ENCODE measurements at places on chromosomes 2 and 18. TPM values are rescaled to one million over a fixed set of nuclear protein-coding genes. Genes with fewer than 3 reads are reported as not detected.
A peak's percentile ranks its signal among the peaks of the same experiment; 100 is the strongest.

The TMEM247 gene
- total RNA-seq = not detected

The INO80D gene
- 4.8 TPM for total RNA-seq

The ANKRD30BL gene
- total RNA-seq = not detected

The HAUS1 gene
- total RNA-seq = 24.2 TPM

The ZEB2 gene
- total RNA-seq = 36.4 TPM

The SPHKAP gene
- total RNA-seq = 0.32 TPM

The SESTD1 gene
- total RNA-seq = 22.5 TPM

The ACTG2 gene
- not detected for total RNA-seq

The UGT1A10 gene
- not detected for total RNA-seq

The SERPINB8 gene
- 25.3 TPM for total RNA-seq

- H3K27ac ChIP-seq = no peak overlapping the region
- no peak for DNase-seq
- no peak overlapping the region for H3K4me3 ChIP-seq
These were observed 48.2 kb downstream of the PLA2R1 start for GRCh38 chr2:160014227-160014626.

GRCh38 chr2:25265802-25266201, 75.9 kb downstream of the DNMT3A start:
- peaks cover 12% of the 10 kb centered on the region for H3K4me1 ChIP-seq
- DNase-seq = peak; percentile 9
- no peak overlapping the region for H3K27ac ChIP-seq
- no peak overlapping the region for H3K4me3 ChIP-seq

GRCh38 chr18:22124970-22125369, 44.4 kb upstream of the GATA6 start:
- H3K36me3 ChIP-seq = no peaks in the 10 kb centered on the region

DNA sequence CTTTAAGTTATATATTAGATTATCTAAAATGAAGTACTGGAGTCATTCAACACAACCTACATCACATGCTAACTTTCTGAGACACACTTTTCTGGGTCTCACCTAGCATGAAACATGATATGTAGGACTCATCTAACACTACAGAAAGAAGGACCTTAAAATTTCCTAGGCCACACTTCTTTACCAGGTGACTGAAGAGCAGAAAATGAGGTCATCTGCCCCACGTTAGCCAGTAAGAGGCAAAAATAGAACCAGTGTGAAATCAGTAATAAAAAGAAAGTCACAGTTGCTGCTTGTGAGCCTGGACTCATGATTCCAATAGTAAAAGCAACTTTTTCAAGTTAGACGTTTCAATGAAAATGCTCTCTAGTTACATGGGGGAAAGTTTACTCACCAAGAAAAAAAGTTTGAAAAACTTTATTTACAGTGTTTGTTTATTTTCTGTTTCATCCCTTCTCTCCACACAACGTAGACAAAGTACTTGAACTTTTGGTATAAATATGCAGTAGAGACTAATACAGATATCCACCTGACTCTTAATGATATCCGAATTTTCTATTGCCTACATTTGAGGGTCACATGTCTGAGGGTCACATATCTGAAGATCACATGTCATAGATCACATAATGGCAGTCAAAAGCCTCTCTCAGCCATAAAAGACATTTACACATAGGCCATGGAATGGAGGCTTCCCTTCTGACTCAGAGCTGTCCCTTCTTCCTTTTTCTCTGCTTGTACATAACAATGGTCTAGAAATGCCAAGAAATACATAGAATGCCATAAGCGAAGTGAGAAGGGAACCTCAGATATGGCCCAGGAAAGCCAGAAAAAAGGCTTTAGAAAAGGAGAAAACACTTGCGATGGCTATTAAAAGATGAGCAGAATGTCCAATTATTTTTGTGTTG, 362.9 kb downstream of the ZEB2 start:
- H3K4me3 ChIP-seq = no peak overlapping the region
- H3K36me3 ChIP-seq = no peaks in the 10 kb centered on the region
- DNase-seq = no peak
- no peak overlapping the region for H3K27ac ChIP-seq

- H3K36me3 ChIP-seq = no peaks in the 10 kb centered on the region
- DNase-seq = peak; percentile 18
- peak overlapping the region; percentile 15 for H3K27ac ChIP-seq
- H3K4me1 ChIP-seq = peaks cover 35% of the 10 kb centered on the region
- no peaks in the 10 kb centered on the region for H3K27me3 ChIP-seq
These were observed 336.5 kb upstream of the SLC39A10 start for GRCh38 chr2:195320413-195320973.

GRCh38 chr2:156300337-156300736, 32.2 kb downstream of the NR4A2 start:
- no peaks in the 10 kb centered on the region for H3K27me3 ChIP-seq
- H3K4me3 ChIP-seq = no peak overlapping the region
- H3K27ac ChIP-seq = no peak overlapping the region

DNA sequence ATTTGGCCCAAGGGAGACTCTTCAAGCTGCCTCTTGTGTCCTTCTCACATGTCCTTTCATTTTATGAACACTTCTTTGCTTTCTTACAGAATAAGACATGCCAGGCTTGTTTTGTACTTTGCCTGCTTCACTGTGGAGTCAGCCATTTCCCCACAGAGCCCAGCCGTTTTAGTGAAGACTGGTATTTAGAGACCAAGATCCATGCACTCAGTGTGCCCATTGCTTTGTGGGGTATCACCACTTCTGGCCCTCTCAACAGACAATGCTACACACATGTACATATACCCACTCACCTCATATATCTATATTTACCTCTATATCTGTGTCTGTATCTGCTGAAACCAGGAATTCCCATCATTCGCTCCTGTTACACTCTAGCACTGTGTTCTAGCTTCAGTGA, 74.1 kb downstream of the FARP2 start:
- DNase-seq = no peak
- H3K4me3 ChIP-seq = no peak overlapping the region
- no peaks in the 10 kb centered on the region for H3K27me3 ChIP-seq
- H3K4me1 ChIP-seq = no peaks in the 10 kb centered on the region

- DNase-seq = peak; percentile 32
- no peak overlapping the region for H3K27ac ChIP-seq
- no peak overlapping the region for H3K4me3 ChIP-seq
- H3K36me3 ChIP-seq = peaks cover 7% of the 10 kb centered on the region
- peaks cover 48% of the 10 kb centered on the region for H3K4me1 ChIP-seq
- H3K27me3 ChIP-seq = no peaks in the 10 kb centered on the region
These were observed 72.2 kb upstream of the RBM44 start for GRCh38 chr2:237726401-237726830.

All from GM23248 (cell line).